ENCODE measurements at places on chromosomes 6 and 20.

DNA sequence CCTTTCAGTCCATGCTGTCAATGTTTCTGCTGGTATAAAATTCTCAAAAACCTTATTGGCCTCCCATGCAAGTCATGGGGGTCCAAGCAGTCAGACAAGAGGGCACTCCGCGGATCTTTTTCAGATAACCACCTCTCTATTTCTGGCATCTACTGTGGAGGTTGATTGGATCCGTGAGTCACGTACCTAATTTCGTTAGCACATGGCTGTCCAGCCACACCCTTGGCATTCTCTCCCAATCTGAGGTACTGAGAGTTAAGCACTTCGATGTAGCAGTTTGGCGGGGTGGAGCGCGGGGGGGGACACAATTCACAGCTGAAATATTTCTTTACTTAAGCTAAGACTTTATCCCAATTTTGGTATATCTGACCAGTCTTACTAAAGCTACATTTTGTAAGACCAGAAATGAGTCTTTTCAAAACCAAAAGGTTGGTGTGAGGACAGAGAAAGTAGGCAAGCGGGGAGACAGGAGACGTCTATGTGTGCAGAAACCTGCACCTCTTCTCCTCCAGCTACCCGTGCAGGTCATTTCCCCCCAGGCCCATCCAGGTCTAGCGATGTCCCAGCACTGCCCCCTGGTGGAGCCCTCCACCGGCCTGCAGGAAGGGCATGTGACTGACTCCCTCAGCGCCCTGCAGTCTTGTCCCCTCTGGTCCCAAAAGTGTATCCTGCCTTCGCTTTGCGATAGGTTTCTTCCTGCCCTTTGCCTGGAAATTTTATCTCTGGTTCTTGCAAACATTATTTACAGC is 113.1 kb downstream of the ADAT2 start:
- peak; percentile 16 for DNase-seq

GRCh38 chr20:20299904-20300303 is 68.0 kb upstream of the INSM1 start:
- DNase-seq = no peak

DNA sequence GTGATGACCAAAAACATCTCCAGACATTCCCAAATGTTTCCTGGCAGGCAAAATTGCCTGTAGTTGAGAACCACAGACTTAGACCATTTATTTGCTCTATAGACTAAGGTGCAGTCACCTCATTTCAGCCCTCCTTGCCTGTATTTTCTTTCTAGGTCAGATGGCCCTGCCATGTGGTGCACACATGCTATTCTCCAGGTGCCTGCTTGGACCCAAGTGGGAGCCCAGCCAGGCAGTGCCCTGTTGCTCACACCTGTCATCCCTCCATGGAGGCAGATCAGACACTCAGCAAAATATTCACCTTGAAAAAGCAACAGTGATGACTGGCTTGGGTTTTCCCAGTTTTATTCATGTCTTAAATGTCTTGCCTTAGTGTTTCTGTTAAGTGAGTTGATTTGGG is 311.4 kb downstream of the TFAP2C start:
- no peak for DNase-seq

- DNase-seq = peak; percentile 19
Measured at GRCh38 chr6:38997128-38997761, 51.3 kb upstream of the GLP1R start.

- no peak for DNase-seq
Measured at GRCh38 chr6:107398001-107398400, 61.4 kb downstream of the PDSS2 start.

DNA sequence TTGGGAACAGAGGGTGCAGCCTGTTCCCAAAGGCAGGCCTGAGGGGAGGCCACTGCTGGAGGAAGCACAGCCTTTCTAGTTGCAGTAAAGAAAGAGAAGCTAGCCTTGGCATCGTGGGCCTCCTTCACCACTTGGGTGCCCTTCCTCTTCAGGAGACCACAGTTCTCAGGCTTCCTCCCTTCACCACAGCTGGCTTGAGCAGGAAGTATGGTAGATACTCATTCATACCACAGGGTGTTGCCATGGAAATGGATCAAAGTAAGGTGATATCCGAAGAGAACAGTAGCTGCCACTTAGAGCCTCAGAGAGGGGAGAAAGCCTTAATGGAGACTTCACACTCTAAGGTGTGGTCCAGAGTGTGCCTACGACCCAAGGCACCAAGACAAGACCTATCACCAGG is 120.4 kb upstream of the RIPOR2 start:
- DNase-seq = peak; percentile 63
